ENCODE measurements at places on chromosomes 1 and 21. TPM values are rescaled to one million over a fixed set of nuclear protein-coding genes. Genes with fewer than 3 reads are reported as not detected.
A peak's percentile ranks its signal among the peaks of the same experiment; 100 is the strongest.

- no peak overlapping the region for H3K4me3 ChIP-seq
- H3K36me3 ChIP-seq: no peaks in the 10 kb centered on the region
- no peaks in the 10 kb centered on the region for H3K4me1 ChIP-seq
- H3K27ac ChIP-seq: no peak overlapping the region
- no peaks in the 10 kb centered on the region for H3K27me3 ChIP-seq
Measured at GRCh38 chr1:90210633-90211491, 216.0 kb downstream of the ZNF326 start.

- H3K36me3 ChIP-seq: 0 out of 2 replicates have a peak, but pooled peaks cover 3% of the 10 kb centered on the region
- H3K27me3 ChIP-seq: no peaks in the 10 kb centered on the region
- H3K27ac ChIP-seq: no peak overlapping the region
- peaks cover 23% of the 10 kb centered on the region for H3K4me1 ChIP-seq
- DNase-seq: peak; percentile 41
Measured at GRCh38 chr1:20430355-20431175, 55.4 kb downstream of the CAMK2N1 start.

DNA sequence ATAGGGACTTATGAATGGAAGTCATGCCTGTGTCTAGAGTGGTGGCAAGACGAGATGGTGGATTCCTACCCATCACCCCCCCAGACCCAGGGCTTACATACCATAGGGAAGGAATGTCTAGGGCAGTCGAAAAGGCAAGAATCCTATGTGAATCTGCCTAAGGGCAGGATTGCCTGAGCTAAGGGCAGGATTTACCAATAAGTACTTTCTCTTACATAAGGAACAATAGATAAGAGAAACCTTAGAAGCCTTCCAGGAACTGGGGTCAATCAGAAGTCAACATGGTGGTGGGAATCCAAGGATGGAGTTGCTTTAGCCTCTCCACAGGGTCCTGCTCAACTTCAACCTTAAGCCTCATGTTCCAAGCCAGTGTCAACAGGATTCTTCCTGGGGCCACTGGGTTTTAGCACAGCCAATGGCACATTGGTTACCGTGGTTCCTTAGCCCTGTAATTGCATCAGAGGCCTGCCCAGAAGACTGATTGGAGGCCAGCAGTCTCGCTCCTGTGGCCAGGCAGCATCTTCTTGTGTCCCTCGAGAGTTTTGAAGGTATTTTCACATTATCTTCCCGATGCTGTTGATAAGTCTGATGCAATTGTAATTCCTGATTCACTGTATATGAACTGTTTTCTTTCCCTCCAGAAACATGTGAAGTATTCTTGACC is 20.7 kb downstream of the BACE2 start:
- H3K27me3 ChIP-seq: no peaks in the 10 kb centered on the region
- no peaks in the 10 kb centered on the region for H3K36me3 ChIP-seq
- DNase-seq: no peak
- no peak overlapping the region for H3K27ac ChIP-seq
- no peaks in the 10 kb centered on the region for H3K4me1 ChIP-seq

- H3K4me3 ChIP-seq: no peak overlapping the region
- DNase-seq: no peak
- H3K36me3 ChIP-seq: peaks cover 10% of the 10 kb centered on the region
- no peaks in the 10 kb centered on the region for H3K4me1 ChIP-seq
Measured at GRCh38 chr1:198318085-198318484, 161.3 kb downstream of the NEK7 start.

DNA sequence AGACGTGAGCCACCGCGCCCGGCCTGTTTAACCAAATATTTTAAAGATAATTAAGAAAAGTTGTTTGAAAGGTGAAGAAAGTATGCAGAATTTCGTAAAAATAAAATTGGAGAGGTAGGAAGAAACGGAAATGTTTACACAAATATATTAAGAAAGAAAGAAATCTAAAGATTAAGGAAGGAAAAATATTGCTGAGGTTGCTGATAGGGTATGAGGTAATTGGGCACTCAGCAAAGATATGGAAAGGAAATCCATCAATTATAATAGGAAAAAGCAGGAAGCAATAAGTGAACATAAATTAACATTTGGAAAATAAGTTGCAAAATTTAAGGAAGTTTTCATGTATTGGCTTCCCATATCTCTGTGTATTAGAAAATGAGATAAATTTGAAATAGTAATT is 225.9 kb downstream of the KCNT2 start:
- no peak overlapping the region for H3K4me3 ChIP-seq
- H3K27me3 ChIP-seq: no peaks in the 10 kb centered on the region
- no peak overlapping the region for H3K27ac ChIP-seq
- no peaks in the 10 kb centered on the region for H3K4me1 ChIP-seq
- DNase-seq: no peak
- H3K36me3 ChIP-seq: no peaks in the 10 kb centered on the region

DNA sequence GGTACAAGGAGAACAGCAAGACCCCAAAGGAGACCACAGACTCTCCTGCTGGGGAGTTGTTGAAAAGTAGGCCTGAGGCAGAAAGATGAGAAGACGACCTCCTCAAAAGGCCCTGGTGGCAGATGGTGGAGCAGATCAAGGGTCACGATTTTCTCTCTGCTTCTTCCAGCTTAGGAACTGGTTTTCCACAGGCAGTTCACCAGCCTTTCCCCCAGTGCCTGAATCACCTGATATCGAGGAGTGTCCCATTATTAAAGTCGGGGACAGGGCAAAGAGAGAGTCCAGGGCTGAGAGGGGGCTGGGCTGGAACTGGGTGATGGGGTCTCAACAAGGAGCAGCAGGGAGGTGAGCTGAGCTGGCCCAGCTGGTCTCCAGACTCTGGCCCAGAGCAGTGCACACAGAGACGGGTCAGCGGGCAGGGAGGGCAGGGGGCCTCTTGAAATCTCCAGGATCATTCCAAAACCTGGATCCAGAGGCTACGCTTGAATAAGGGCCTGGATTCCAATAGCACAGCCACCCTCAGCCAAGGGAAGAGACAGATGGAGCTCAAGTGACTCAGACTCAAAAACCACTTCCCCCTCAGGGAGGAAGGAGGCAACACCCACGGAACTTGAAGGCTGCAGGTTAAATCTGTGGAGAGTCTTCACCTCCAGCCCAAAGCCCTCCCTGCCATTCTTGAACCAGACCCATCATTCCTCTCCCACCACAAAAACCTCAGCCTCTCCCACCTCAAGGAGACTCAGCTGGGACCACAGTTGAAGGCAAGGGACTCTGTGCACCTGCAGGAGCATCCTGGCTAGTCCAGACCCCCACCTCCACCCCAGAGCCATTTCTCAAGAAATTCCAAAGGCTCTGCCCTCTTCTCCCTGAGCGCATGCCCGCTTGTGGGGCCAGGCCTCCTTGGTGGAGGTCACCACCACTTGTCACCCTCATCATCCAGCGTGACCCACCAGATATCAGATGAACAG is at the start of gene S100A5:
TSS of gene S100A5 (minus strand) at position 541 of the 968 bp plus-strand sequence. CDS start 743 bp downstream, outside the sequence.
- H3K27me3 ChIP-seq: no peaks in the 10 kb centered on the region
- peaks cover under 1% of the 10 kb centered on the region for H3K36me3 ChIP-seq
- H3K4me1 ChIP-seq: peaks cover 36% of the 10 kb centered on the region
- DNase-seq: no peak

DNA sequence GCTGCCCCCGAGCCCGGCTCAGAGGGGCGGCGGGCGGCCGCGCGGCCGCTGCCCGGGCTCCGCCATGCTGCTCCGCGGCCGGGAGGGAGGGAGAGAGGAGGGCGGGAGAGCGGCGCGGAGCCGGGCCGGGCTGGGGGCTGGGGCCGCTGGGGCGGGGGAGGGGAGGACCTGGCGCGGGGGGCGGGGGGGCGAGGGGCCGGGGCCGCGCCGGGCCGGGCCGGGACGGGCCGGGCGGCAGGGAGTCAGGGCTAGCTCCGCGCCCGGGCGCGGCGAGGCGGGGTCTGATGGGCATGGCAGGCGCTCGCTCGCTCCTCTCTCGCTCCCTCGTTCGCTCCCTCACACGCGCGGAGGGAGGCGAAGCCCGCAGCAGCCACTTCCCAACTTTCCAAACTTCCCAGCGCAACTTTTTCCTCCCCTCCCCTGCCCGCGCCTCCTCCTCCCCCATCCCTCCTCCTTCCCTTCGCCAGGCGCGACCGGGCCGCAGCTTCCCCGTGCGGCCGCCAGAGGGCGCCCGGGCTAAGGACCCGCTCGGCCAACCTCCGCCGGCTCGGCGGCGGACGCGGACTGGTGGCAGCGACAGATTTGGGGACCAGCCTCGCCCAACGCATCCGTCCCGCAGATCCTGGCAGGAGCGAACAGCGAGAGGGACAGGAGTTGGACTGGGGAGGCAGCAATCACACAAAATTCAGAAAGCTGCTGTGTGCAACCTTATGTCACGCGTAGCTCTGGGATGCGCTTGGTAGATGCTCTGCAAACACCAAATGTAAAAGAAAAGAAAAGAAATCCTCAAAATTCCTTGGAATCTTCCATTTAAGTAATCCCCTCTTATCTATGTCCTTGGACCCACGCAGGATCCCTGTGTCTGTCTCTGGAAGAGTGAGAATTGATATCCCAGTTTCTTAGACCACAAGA is at the start of gene TRABD2B:
TSS of gene TRABD2B (minus strand) at position 97 of the 912 bp plus-strand sequence.
- DNase-seq: peak; percentile 84
- H3K4me3 ChIP-seq: peak within 1 kb of the TSS; percentile 48
- H3K27me3 ChIP-seq: peaks cover 16% of the 10 kb centered on the region
- peaks cover 16% of the 10 kb centered on the region for H3K4me1 ChIP-seq

Gene S100A3
- total RNA-seq: 0.31 TPM

Gene PRDX6
- total RNA-seq: 448 TPM
